ENCODE measurements at places on chromosomes 4 and X.

DNA sequence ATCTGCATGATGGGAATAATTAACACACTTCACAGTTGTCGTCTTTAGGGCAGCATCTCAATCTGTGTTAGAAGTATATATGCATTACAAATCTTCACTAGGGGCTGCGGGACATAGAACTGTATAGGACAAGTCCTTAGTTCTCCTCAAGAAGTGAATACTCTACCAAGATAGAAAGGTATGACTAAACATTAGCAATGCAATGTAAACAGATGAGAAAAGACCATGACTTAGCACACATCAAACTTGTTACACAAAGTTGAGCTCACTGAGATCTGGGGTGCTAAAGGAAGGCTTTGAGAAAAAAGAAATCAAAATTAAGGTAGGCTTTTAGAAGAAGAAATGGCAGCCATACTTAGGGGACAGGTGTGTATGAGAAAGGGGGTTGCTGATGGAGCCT lies 182.1 kb upstream of the MAP3K15 start:
- no peak for DNase-seq

DNA sequence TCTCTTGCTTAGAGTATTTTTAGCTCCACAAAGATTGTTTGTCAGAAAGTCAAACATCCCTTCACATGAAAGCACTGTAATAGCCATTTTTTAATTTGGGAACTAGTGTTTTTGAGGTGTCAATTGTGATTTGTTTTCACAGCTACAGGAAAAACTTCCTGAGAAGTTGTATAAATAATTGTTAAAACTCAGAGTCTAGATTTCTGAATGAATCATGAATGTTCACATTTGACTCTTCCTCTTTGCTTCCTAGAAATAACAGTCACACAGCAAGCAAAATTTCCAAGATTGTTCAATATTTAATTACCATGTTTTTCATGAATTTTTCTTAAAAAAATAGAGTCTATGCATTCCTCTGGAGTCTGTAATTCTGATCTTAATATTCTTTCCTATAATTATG lies 156.9 kb upstream of the SLC7A11 start:
- no peak for DNase-seq

- DNase-seq: peak; percentile 32
Observed at GRCh38 chrX:12955882-12956703, 18.8 kb upstream of the TMSB4X start.

- no peak for DNase-seq
Observed at GRCh38 chr4:53101191-53101581, 239.1 kb downstream of the RASL11B start.

DNA sequence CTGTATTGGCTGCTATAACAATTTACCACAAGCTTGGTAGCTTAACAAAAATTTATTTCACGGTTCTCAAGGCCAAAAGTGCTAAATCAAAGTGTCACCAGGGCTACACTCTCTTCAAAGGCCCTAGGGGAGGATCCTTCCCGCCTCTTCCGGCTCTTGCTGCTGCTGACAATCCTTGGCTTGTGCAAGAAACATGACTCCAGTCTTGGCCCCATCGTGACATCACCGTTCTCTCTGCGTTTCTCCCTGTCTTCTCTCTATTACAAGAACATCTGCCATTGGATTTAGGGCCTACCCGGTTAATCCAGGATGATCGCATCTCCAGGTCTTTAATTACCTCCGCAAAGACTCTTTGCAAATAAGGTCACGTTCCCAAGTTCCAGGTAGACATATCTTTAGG lies 10.4 kb upstream of the CLCN4 start:
- no peak for DNase-seq

GRCh38 chr4:122781486-122781885 lies 45.1 kb upstream of the FGF2 start:
- no peak for DNase-seq

- DNase-seq: no peak
Observed at GRCh38 chrX:43968359-43968781, 4.8 kb downstream of the NDP start.

GRCh38 chr4:69025191-69025998 lies 70.9 kb upstream of the UGT2B7 start:
- DNase-seq: no peak

Data from activated CD4-positive, alpha-beta T cell treated with anti-CD3 and anti-CD28 coated beads, Interleukin-2, amount 50 U/mL, for 4 hours (primary cell).